Activated T-helper 1 cell treated with Interleukin-2 at 50 U/mL for 16 hours (primary cell): ENCODE measurements at places on chromosomes 5 and 9.

- DNase-seq = no peak
Measured at GRCh38 chr5:60297658-60298057, 402.3 kb downstream of the DEPDC1B start.

DNA sequence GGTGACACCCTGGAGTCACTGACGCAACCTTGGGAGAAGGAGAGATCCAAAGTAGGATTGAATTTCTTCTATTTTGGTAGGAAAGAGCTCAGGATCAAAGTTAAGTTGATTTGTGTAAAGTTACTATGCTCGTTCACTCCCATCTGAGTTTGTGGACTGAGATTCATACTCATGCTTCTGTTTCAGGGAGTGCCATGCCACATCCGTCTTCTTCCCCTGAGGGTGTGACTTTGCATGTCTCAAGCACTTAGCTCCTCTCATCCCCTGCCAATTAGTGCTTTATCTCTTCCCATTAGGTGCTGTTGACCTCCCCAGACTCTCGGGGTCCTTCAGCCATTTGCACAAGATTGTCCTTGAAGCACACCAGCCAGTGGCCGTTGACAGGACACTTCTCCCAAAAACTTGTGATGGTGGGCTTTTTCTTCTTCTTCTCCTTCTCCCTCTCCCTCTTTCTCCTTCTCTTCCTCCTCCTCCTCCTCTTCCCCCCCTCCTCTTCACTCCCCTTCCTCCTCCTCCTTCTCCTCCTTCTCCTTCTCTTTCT lies 232.2 kb upstream of the KLF4 start:
- no peak for DNase-seq

- DNase-seq = no peak
Measured at GRCh38 chr5:84088996-84089395, 295.7 kb downstream of the EDIL3 start.

DNA sequence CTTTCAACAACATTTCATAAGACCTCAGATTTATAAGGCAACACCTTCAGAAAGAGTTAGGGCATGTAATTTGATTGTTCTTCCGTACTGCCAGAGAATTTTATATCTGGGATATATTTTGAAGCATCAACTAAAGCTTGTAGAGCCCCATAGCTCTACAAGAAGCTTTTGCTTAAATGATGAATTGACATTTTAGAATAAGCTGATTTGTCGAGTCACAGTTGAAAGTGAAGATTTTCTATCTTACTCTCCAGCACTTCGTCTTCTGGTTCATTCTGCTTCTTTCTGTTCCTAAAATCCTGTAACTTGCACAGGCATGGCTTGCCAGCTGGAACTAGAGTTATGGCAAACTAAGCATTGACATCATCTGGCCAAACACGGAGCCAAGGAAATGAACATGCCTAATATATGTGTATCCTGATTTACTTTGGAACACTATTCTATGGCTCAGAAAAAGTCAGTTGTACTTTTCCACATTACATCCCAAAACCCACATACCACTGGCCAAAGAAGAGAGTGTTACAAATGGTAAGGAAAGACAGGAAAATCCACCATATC lies 68.6 kb upstream of the MAST4 start:
- no peak for DNase-seq

GRCh38 chr9:98494852-98495251 lies 213.9 kb downstream of the GABBR2 start:
- DNase-seq = no peak

- no peak for DNase-seq
Measured at GRCh38 chr9:38226491-38226951, 157.5 kb upstream of the SHB start.
